ENCODE measurements at places on chromosomes 13 and 19. TPM values are rescaled to one million over a fixed set of nuclear protein-coding genes. Genes with fewer than 3 reads are reported as not detected.

Gene AMH
- 0.82 TPM for total RNA-seq

Gene ZNF790
- 26.1 TPM for total RNA-seq

Gene ONECUT3
- not detected for total RNA-seq

Gene KCNRG
- 31.8 TPM for total RNA-seq

Gene ZNF709
- total RNA-seq = 37.5 TPM

Gene C19orf73
- 1.2 TPM for total RNA-seq

Gene RASAL3
- 0.41 TPM for total RNA-seq

Gene ZNF227
- 44.4 TPM for total RNA-seq

Gene DAND5
- total RNA-seq = under 0.01 TPM

Gene ZNF569
- total RNA-seq = 37.9 TPM

Gene GPR12
- total RNA-seq = 39.5 TPM

Gene WDR18
- total RNA-seq = 45.7 TPM

Gene MYO9B
- total RNA-seq = 21.2 TPM

Gene ENOX1
- 50.5 TPM for total RNA-seq

Gene BSG
- total RNA-seq = 114 TPM

Gene FXYD7
- total RNA-seq = 10.6 TPM

Gene ZNF625
- 29.3 TPM for total RNA-seq

Gene ZNF66
- 16.3 TPM for total RNA-seq

Gene NCR1
- total RNA-seq = not detected

Gene FFAR3
- not detected for total RNA-seq

Gene CPB2
- total RNA-seq = not detected

Gene DENND1C
- total RNA-seq = not detected

Gene COX7A1
- total RNA-seq = 1.6 TPM

Gene NOTCH3
- total RNA-seq = 6.9 TPM

Gene CEACAM21
- 1.2 TPM for total RNA-seq

Gene DACH1
- total RNA-seq = 14.7 TPM

Gene KRTDAP
- not detected for total RNA-seq

Gene GATAD2A
- total RNA-seq = 7.7 TPM

Gene ZSCAN4
- not detected for total RNA-seq

Gene TLE2
- 5.3 TPM for total RNA-seq

Gene MBD3
- 50.1 TPM for total RNA-seq

Gene MYADM
- 2.4 TPM for total RNA-seq

Gene GPR4
- total RNA-seq = under 0.01 TPM

Gene SPRED3
- 1.6 TPM for total RNA-seq

Gene ZNF541
- total RNA-seq = under 0.01 TPM

Gene BORCS8
- 28.1 TPM for total RNA-seq

Gene IGFL3
- total RNA-seq = not detected

Gene FRY
- 55.4 TPM for total RNA-seq

Gene PRR22
- 0.41 TPM for total RNA-seq

Gene MAG
- not detected for total RNA-seq

Gene KIR3DL1
- total RNA-seq = not detected
